Adrenal gland (tissue), 19 donors: ENCODE measurements at places on chromosomes 2 and 18. TPM values are rescaled to one million over a fixed set of nuclear protein-coding genes. Genes with fewer than 3 reads are reported as not detected.

MBD5 gene
- 17.9 TPM for total RNA-seq

KCNF1 gene
- not detected for total RNA-seq

ZAP70 gene
- 1.1 TPM for total RNA-seq

ZNF2 gene
- total RNA-seq: 4.2 TPM

- no peak for DNase-seq
Observed at GRCh38 chr2:203802342-203803052, 65.1 kb upstream of the CTLA4 start.

- DNase-seq: no peak
Observed at GRCh38 chr2:128690431-128690830, 371.8 kb upstream of the HS6ST1 start.

DNA sequence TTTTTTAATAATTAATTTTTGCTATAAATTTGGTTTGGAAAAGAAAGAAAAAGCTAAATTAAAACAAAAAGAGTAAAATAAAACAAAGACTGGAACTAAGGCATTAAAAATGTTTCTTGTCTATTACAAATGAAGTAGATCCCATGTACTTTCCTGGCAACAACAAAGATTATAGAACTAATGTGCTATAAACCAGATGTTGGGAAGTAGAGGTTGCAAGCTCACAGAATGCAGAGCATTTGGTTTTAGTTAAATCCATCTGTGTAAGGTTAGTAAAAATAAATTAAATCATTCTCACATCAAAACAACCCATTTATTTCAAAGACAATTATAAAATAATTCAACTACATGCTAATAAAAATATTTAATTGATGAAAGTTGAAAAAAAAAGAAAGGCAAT, 157.2 kb upstream of the ZC3H15 start:
- no peak for DNase-seq

DNA sequence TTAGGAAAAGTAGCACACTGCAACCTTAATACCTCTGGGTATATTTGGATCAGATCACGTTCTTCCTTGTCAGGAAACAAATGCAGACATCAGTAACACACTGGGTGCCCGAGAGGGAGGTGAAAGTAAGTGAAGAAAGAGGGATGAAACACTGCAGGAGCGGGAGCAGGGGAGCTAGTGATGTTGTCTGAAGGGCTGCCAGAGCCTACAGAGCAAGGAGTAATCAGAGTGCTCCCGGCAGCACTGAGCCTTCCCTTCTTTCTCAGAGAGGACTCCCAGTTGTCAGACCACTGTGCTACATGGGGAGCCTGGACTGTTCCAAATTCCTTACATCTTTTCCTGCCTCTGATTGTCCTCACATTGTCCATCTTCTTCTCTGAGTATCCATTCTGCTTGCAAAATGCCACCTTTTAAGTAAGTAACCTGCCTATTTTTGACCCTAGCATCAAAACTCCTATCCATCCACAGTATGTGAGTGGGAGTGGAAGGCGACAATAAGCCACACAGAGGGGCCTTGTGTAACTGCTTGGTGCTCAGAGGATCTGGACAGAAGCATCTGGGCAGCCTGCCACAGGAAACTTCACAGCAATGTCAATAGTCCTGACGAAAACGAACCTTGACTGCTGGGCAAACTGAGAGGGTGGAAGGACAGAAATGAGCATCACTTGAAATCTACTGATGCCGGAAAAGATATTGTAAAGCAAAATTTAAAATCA, 10.8 kb upstream of the NAB1 start:
- DNase-seq: peak; percentile 78

DNA sequence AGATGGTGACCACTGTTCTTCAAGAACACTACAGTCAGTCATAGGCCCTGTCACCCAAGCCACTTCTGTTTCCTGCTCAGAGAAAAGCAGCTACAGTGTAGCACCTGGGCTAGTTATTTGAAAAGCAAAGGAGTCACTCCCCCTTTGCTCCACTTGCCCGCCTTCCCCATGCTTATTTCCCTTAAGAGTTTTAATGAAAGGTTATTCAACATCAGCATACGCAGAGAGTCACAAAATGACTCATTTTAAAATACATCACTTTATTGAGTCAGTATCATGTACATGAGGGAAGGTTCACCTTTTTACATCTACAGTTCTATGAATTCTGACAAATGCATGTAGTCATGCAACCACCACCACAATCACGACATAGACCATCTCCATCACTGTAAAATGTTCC, 71.3 kb downstream of the TNFRSF11A start:
- DNase-seq: no peak

GRCh38 chr2:197165020-197165419, 145.6 kb downstream of the ANKRD44 start:
- DNase-seq: no peak

DNA sequence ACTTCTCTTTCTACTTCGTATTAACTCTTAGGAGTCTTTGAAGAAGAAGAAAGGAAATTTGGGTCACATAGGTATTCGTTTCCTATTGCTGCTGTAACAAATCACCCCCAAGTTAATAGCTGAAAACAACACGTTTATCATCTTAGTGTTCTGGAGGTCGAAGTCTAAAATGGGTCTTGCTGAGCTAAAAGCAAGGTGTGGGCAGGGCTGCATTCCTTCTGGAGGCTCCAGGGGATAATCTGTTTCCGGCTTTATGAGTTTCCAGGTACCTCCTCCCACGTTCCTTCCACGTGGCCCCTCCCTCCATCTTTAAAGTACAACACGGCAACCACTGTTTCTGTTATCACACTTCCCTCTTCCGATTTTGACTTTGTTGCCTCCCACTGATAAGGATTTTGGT, 233.5 kb upstream of the RBBP8 start:
- no peak for DNase-seq

GRCh38 chr2:26072925-26073768, 39.3 kb downstream of the RAB10 start:
- peak; percentile 56 for DNase-seq

- no peak for DNase-seq
Observed at GRCh38 chr2:28173377-28173776, 219.3 kb upstream of the FOSL2 start.

DNA sequence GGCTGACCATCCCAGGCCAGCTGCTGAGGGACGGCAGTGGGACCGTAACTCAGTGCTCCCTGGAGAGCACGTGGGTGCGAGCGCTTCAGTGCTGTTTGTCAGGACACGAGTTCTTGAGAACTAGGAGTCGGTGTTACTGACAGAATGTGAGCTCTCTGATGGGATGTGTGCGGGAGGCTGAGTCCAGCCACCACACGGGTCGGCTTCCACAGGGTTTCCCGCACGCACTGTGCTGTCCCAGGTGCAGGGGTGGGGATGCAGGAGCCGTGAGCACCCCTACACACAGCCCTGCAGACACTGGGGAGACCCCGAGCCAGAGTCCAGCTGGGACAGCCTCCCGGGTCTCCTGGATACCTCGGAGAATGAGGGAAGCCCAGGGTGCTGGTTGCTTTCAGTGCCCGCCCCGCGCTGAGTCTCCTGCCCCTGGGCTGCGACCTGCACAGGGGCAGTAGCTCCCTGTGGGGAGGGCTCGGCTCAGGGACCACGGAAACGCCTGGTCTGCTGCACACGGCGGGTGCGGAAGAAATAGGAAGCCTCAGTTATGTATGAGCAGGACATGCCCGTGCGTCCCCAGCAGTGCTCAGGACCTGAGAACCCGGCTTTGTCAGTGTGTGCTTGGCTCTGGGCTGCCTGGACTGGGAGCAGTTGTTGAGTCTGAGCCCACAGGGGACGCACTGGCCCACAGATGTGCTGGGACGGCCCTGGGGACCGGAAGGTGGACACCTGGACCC, 71.2 kb downstream of the KCNG2 start:
- DNase-seq: no peak

DNA sequence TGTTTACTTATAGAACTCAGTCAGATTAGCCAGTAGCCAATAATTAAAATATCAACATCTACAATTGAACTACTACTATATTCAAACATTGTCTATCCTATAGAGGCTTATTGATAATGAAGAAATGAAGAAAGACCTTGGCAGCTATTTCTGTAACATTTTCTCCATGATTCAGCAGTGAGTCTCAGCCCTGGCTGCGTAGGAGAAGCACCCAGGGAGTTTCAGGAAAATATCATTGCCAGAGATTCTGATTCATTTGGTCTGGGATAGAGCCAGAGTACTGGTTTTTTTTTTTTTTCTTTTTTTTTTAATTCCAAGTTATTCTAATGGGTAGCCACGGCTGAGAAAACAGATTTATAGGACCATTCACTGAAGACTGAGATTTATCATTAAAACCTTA, 404.8 kb downstream of the TXNL1 start:
- DNase-seq: peak; percentile 69

- no peak for DNase-seq
Observed at GRCh38 chr2:241130316-241130715, 19.0 kb downstream of the PASK start.
